Mesothelial cell of epicardium (in vitro differentiated cells): ENCODE measurements at places on chromosomes 6 and 20.

DNA sequence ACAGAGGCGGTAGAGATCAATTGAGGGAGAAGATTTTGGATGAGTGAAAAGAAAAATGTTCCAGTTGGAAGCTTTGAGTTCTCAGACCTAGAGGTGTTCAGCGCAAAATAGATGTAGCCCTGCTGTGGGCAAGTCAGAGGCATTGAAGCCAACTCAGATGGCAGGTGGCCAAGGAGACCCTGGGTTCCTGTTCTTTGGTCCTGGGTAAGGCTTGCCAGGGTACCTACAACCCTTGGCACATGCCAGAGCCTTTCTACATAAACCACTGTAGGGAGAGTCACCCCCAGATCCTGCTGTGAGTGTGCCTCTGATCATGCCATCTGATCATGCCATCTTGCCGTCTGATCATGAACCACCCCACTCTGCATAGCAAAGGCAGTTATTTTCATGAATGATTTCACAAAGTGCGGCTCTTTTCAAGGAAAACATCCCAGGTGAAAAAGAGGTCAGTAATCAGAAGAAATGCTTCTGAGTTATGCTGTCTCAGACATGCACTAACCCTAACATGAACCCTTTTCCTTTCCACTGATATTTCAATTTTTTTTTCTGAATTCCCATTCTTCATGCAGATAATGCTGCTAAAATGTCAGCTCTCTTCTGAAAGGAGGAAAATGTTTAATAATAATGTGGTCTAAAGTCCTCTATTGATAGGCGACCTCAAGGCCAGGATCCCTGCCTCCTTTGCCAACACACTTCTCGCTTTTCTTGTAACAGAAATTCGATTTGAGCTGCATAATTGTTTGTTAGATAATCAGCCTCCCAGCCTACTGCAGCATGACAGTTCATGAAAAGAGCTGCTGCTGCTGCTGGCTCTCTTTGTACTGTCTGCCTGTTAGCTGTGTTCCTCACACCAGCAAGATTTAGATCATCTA lies 153.6 kb downstream of the MTHFD1L start:
- DNase-seq: no peak

- no peak for DNase-seq
Measured at GRCh38 chr20:35979544-35979943, 11.2 kb downstream of the CNBD2 start.

- no peak for DNase-seq
Measured at GRCh38 chr6:75752365-75752764, 3.3 kb downstream of the MYO6 start.

DNA sequence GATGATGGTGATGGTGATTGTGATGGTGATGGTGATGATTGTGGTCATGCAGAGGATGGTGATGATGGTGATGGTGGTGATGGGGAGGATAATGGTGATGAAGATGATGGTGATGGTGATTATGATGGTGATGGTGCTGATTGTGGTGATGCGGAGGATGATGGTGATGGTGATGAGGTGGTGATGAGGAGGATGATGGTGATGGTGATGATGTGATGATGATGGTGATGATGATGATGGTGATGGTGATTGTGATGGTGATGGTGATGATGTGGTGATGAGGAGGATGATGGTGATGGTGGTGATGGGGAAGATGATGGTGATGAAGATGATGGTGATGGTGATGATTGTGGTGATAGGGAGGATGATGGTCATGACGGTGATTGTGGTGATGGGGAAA lies 333.7 kb downstream of the CDH4 start:
- no peak for DNase-seq

DNA sequence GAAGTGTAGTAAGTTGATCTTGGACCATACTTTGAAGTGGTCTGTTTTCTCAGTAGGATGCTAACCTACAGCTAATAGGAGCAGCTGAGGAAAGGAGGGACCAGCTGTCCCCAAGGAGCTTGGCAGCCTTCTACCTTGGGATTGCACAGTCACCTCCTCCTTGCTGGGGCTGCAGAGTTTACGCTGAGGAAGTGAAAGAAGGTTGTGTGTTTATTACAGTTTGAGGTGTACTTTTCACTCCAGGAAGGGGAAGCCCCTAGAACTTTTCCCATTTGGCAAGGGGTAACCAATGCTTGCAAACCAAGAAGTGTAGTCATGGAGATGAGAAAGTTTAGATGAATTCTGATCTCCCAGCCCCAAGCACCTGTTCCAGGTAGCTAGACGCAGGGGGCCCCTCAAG lies 58.8 kb downstream of the BMP6 start:
- no peak for DNase-seq

DNA sequence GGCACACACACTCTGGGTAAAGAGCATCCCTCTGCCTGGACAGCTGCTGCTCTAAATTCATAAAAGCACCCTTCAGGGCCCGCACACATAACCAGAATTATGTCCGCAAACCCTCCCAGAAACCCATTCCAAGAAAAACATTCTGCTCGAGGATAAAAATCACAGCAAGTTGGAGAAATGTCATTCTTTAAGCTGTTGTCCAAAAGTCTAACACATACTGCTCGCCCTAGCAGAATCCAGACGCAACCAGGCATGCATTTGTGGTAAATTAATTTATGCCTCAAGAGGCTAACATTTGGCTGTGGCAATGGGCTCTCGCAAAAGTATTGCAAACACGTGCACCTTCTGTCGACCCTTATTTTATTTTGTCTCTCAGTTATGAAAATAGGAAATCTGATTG lies 116.1 kb upstream of the INSM1 start:
- no peak for DNase-seq

GRCh38 chr6:111658462-111659154 lies 52.9 kb upstream of the TRAF3IP2 start:
- DNase-seq: no peak

DNA sequence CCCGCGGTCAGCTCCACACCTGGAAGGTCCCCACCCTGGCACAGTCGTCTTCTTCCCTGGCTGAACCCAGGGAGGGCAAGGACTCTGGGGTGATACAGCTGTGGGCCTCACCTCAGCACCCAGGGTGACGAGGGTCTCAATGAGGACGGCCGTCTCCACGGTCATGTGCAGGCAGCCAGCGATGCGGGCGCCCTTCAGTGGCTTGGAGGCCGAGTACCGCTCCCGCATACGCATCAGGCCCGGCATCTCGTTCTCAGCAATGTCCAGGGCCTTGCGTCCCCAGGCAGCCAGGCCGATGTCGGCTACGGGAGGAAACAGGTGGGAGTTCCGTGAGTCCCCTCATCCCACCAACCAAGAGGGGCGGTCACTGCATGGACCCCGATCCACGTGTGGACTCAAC lies 7.9 kb downstream of the AHCY start:
- no peak for DNase-seq

- DNase-seq: no peak
Measured at GRCh38 chr6:87618531-87618930, 28.6 kb downstream of the ORC3 start.

- DNase-seq: no peak
Measured at GRCh38 chr20:7879883-7880282, 60.4 kb downstream of the HAO1 start.

DNA sequence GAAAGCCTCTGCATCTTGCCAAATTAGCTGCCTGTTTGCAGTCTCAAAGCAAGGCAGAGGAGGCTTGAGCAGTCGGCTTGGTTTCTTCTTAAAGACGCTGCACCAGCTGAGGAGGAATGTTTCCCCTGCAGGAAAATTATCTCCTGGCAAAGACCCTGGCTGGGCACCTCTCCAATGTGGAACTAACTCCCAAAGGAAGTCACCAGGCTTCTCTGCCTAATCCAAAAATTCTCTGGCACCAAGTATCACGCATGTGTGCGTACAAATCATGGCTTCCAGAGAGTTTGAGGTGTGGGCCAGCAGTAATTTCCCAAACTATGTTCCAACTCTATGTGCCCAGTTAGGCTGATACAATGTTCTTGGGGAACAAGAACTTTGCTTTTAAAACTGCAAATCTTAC lies 176.2 kb downstream of the KIF16B start:
- DNase-seq: no peak

- DNase-seq: no peak
Measured at GRCh38 chr6:126600258-126600916, 260.5 kb downstream of the CENPW start.

DNA sequence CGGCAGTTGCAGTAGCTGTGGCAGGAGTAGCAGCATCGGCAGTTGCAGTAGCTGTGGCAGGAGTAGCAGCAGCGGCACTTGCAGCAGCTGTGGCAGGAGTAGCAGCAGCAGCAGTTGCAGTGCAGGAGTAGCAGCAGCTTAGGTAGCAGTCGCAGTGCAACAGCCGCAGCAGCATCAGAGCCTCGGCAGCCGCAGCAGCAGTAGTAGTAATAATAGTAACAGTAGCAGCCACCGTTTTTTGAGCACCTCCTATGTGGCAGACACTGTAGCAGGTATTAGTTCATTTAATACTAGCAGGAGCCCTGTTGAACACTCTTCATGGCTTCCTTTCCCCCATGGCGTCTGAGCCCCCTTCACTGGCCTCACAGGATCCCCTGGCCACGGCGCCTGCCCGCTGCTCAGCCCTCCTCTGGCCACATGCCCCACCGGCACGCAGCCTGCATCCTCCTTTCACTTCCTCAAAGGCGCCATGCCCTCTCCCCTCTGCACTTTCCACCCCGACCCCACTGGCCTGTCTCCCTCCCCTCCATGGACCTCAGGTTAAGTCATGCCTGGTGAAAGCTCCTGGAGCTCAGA lies 19.1 kb upstream of the IRF4 start:
- DNase-seq: no peak

DNA sequence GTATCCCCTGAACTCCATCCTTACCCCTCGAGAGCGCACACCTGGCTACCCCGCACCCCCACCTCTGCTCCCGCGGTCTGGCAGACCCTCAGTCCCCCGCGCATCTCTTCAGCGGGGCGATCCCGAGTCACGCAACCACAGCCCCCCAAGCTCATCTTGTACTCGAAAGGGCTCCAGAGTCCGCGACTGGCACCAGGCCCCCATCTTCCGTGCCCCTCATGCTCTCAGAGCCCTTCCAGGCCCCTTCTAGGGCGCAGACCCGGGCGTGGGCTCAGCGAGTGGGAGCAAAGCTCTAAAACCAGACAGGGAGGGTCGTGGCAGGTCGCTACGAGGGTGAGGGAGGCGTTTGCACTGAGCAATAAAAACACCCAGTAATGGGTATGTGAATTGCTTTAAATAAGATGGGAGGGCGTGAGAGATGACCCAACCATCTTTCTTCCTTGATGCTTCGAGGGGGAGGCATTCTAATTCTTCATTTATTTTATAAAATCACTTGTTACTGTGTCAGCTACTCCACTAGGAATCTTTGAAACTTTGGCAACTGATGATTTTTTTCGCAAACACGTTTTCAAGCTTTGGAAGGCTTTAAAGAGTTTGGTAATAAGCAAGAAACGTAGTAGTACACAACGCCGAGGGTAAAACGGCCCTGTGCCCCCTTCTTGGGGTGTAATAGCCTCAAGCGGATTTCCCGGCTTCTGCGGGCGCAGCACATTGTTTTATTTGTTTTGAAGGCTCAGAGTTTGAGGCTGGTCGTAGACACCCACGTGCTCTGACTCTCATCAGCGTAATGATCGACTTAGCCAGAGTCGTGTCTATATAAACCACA lies 42.6 kb upstream of the SUPT3H start:
- DNase-seq: peak; percentile 40

DNA sequence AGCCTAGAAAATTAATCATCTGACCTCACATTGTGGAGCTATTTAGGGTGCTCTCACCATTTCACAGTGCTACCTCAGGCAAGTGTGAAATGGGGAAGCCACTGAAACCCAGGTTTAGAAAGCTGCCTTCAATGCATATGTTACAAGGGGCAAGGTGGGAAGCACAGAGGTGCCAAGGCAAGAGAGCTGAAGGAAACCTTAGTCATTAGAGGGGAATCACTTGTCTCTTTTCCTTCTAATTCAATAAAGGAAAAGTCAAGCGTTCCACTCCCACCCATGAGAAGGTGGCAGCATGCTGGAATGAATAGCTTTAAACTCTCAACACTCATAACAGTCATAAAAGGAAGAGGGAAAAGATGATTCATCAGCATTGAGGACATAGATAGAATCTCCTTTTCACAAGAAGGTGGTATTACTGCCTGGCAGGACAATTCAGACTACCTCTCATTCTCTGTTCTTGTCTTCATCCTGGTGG lies 251.9 kb upstream of the IRAK1BP1 start:
- DNase-seq: no peak

- no peak for DNase-seq
Measured at GRCh38 chr6:105137388-105137787, 42.4 kb downstream of the POPDC3 start.

GRCh38 chr20:16498526-16499253 lies 74.6 kb downstream of the KIF16B start:
- no peak for DNase-seq

DNA sequence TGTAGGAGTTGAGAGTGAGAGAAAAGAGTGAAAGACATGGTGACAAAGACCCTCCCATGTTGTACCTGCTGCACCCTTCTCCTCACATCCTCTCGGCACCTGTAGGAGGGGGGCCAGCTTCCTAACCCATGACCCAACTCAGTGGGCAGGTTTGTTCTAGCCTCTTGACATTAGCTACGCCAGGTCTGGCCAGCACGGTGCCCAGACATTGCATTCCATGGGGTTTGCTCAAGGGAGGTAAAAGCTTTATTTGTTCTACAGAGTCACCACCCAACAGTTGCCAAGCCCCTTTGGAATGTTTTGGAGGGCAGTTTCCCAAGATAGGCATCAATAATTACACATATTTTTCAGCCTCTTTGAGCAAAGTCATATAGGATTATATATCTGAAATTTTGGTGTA lies 22.7 kb upstream of the TGM6 start:
- no peak for DNase-seq

- no peak for DNase-seq
Measured at GRCh38 chr6:166542580-166542912, 43.9 kb downstream of the RAMACL start.

- no peak for DNase-seq
Measured at GRCh38 chr6:106967936-106968555, 6.5 kb downstream of the CD24 start.

DNA sequence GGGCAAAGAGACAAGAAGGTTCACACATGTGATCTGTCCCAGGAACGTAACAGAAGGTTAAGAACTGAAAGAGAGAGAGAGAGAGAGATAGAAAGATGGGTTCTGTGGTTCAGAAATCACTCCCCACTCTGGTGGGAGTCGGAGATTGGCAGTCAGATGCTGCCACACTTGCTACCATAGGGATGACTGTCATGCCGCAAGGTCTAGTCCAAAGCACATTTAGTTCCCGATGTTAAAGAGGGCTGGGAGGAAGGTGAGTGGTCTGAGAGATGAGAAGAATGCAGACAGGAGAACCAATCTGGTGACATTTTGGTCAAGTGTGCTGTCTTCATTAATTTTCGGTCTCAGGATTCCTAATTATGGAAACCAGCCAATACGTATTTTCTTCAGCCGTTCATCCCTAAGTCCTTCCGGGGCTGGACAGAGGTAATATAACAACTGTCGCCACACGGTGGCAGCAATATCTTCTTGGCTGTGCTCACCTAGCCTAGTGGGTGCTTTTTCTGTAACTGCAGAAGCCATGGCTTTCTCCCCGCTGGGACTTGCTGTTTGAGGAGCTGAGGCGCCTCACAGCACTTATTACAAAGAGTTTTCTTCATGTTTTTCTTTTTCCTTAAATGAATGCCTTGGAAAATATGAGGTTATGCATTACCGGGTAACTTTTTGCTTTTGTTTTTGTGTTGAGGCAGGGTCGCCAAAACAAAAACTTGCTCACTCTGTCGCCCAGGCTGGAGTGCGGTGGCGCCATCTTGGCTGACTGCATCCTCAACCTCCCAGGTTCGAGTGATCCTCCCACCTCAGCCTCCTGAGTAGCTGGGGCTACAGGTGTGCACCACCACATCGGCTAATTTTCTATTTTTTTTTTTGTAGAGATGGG lies 46.0 kb downstream of the SLC35D3 start:
- no peak for DNase-seq

- no peak for DNase-seq
Measured at GRCh38 chr6:33248643-33248931, 23.1 kb downstream of the VPS52 start.
